Muscle of arm (tissue), 14 donors: ENCODE measurements at places on chromosomes 5 and 9. TPM values are rescaled to one million over a fixed set of nuclear protein-coding genes. Genes with fewer than 3 reads are reported as not detected.

FBLL1 gene
- 0.94 TPM for polyA plus RNA-seq

- DNase-seq = no peak
Measured at GRCh38 chr5:39675676-39676075, 250.9 kb upstream of the DAB2 start.

- DNase-seq = no peak
Measured at GRCh38 chr9:97567182-97567893, 65.8 kb downstream of the TSTD2 start.

DNA sequence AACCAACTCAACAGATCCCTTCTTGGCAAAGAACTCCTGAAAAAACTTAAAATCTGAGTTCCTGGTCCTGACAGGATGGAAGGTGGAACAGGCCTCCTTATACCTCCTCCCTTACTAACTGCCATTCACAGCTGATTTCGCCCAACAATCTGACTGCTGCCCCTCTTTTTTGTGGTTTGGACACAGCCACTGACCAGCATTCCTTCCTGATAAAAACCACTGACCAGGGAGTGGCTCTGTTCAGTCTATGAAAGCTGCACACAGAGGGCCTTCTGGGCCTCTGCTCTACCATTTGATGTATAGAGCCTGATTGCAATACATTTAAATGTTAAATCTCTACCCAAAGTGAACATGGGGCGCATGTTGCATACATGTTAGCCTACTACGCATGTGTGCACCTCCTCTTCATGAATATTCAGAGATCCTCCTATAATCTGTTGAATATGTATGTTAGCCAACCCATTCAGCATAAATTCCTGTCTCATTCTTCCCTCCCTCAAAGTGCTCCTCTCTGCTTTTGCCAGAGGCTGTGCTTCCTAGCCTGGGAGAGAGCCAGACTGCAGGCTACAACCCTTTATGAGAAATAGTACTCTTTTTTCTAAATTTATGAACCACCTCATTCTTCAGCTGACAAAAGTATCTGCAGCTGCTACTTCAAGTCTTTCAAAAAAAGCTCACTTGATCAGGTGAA is 93.7 kb upstream of the MRPS30 start:
- DNase-seq = peak; percentile 3

GRCh38 chr5:64622991-64623390 is 67.3 kb upstream of the SHISAL2B start:
- no peak for DNase-seq

DNA sequence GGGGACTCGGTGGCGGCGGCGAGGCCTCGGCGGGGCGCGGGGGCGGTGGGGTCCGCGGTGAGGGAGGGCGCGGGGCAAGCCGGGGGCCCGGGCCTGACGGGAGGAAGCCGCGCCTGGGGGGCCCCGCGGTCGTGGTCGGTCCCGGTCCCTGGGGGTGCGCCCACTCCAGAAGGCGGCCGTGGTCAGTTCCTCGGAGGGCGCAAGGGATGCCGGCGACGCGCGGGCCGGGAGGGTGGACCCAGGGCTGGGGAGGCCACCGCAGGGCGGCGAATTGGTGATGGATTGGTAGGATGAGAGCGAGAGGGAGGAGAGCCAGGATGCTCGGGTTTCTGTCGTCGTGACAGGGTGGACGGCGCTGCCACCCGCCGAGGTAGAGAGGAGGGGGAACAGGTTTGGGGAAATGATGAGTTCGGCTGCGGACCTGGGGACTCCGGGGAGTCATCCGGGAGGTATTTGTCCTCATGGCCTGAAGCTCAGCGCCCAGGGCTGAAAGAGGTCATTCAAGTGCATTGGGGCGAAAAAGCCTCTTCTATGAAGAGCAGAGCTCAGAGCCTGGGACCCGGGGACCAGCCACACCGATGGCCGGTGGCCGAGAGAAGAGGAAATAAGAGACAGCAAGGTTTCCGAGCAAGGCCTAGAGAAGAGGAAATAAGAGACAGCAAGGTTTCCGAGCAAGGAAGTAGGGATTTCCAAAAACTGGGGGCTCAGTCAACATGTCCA is 557 bp downstream of the GNG10 start:
- DNase-seq = peak; percentile 38

DNA sequence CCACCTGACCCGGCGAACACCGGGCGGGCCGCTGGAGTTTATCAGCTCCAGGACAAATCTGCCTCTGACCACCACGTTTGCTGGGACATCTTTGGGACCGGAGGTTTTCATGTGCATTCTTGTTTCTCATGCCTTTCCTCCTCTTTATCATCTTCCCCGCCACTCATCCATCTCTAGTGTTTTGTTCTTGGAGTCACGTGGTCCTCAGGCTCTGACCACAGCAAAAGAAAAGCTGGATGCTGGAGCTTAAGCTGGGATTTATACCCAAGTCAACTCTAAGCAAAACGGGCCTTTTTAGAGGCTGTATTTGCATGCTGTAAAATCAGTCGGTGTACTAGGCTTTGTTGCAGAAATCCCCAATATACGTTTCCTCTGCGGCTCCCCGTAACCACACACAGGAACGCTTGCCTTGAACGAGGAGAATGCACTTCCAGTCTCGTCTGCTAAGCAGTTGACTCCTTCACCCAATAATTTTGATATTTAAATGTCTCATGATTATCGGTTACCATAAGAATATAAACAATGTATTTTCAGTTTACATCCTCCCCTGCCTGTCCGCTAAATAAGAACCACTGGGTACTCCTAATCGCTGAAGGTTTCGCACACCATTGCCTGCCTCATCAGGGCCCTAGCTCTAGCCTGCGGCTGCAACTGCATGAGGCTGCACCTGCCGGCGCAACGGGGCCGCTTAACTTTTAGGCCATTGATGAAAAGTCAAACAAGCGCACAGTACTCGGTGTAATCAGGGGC is 560 bp upstream of the NDUFS6 start:
- peak; percentile 9 for DNase-seq

ZDHHC11B gene
- polyA plus RNA-seq = 5.3 TPM

ADGRV1 gene
- polyA plus RNA-seq = 0.94 TPM

GRCh38 chr9:99031319-99031718 is 73.6 kb upstream of the TGFBR1 start:
- no peak for DNase-seq

- DNase-seq = no peak
Measured at GRCh38 chr5:97436405-97436804, 253.4 kb upstream of the RIOK2 start.

- DNase-seq = no peak
Measured at GRCh38 chr5:107248066-107248695, 422.6 kb downstream of the EFNA5 start.

DNA sequence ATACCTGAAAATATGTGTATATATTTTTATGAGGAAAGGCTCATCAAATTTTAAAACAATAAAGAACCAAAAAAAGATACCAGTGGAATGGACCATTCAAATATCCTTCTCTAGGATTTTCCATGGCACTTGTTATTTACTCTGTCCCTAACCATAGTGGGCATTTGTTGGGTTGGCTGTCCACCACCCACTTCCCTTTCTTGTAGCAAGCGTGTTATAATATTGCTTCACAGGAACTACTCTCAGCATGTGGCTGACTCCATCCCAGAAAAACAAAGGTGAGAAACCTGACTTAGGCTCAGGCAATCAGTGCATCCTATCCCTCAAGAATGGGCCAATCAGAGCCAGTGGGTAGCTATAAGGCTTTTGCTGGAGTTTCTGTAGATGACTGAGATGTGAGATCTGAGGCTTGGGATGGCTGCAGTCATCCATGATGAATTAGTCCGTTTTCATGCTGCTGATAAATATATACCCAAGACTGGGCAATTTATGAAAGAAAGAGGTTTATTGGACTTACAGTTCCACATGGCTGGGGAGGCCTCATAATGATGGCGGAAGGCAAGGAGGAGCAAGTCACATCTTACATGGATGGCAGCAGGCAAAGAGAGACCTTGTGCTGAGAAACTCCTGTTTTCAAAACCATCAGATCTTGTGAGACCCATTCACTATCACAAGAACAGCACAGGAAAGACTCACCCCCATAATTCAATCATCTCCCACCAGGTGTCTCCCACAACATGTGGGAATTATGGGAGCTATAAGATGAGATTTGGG is 17.2 kb downstream of the C5orf63 start:
- DNase-seq = no peak

GLIPR2 gene
- polyA plus RNA-seq = not detected

DNA sequence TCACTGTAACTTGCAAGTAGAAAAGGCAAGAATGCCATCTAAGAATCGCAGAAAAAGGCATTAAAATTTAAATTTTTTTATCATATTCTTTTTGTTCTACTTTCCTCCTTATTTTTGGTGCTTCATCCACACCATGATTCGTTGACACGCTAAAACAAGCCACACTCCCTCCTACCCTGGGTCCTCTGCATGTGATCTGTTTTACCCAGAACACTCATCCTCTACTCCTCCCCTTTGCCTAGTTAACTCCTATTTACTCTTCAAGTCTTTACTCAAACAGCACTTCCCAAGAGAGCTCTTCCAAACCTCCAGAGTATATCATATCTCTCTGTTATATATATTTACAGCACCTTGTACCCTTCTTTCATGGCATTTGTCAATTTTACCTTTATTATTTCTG is 61.4 kb upstream of the SRP19 start:
- DNase-seq = no peak

- DNase-seq = no peak
Measured at GRCh38 chr5:62208218-62208852, 97.7 kb upstream of the KIF2A start.

GRCh38 chr9:16090907-16091629 is 538.2 kb downstream of the CCDC171 start:
- DNase-seq = no peak

- DNase-seq = no peak
Measured at GRCh38 chr5:157357823-157358222, 91.9 kb downstream of the CYFIP2 start.

WNT8A gene
- polyA plus RNA-seq = not detected

CDC25C gene
- 4.2 TPM for polyA plus RNA-seq

- no peak for DNase-seq
Measured at GRCh38 chr9:113503131-113503541, 39.6 kb downstream of the RGS3 start.

ENTREP1 gene
- polyA plus RNA-seq = 35.4 TPM

DNA sequence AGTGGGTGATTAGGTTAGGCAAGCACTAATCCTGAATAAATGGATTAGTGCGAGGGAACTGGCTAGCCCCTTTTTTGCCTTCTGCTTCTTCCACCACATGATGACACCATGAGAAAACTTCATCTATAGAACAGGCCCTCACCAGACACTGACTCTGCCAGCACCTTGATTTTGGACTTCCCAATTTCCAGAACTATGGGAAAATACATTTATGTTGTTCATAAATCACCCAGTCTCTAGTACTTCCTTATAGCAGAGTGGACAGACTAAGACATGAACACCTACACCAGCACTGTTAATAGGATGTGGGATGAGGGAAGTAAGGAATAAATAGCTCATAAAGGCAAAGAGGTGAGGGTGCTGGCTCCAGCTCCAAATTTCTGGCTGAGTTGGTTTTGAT is 1.4 kb downstream of the ZNF622 start:
- DNase-seq = no peak

ASB6 gene
- polyA plus RNA-seq = 12.0 TPM

DNA sequence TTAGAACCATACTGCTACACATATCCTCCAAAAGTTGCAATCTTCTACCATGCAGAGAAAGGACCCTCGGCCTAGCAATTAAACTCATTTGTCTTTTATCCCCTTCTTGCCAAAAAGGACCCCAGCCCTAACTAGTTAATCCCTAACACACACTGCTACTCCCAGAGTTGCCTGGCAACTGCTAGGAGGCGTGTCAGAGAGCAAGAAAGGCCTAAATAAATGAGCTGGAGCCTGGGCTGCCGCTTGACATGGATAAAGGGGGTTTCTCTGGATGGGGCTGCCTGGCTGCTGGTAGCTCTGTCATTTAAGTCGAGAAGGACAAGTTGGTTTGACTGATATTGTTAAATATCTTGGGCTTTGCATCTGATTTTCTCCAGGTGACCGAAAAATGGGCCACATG is 194.8 kb downstream of the CRB2 start:
- DNase-seq = no peak

- DNase-seq = no peak
Measured at GRCh38 chr5:95398989-95399388, 7.8 kb downstream of the FAM81B start.

DNA sequence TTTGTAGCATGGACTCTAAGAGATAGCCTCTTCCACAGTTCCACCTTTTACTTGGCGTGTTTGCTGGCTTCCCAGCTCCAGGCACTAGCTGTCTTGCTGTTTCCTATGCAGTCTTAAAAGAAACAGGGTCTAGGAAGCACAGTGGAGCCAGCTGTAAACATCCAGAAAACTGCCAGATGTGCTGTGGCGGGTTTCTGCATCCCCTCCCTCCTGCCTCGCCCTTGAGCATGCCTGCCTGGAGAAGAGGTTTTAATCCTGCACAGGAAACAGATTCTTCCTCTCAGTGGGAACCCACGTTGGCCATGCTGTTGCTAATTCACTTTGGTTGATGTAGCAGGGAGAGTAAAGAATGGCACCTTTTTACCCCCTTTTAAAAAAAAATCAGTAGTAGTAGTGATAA is 121.3 kb downstream of the RPS23 start:
- no peak for DNase-seq

IFNK gene
- polyA plus RNA-seq = not detected

BTNL9 gene
- polyA plus RNA-seq = 19.1 TPM

DBH gene
- 1.0 TPM for polyA plus RNA-seq

- DNase-seq = no peak
Measured at GRCh38 chr5:67969176-67969575, 246.4 kb upstream of the PIK3R1 start.

- peak; percentile 66 for DNase-seq
Measured at GRCh38 chr5:111143910-111144309, 51.8 kb downstream of the WDR36 start.

GKAP1 gene
- 12.7 TPM for polyA plus RNA-seq

GRCh38 chr9:107489144-107489673 is 360 bp downstream of the KLF4 start:
- no peak for DNase-seq

TPPP gene
- polyA plus RNA-seq = 6.8 TPM

N4BP3 gene
- 20.9 TPM for polyA plus RNA-seq

TMEM215 gene
- polyA plus RNA-seq = 2.5 TPM

- DNase-seq = no peak
Measured at GRCh38 chr9:129464972-129465833, 155.7 kb downstream of the C9orf50 start.

- no peak for DNase-seq
Measured at GRCh38 chr5:38164776-38165399, 93.5 kb upstream of the EGFLAM start.

GABRA6 gene
- polyA plus RNA-seq = not detected

DNAH5 gene
- 1.8 TPM for polyA plus RNA-seq

SLC45A2 gene
- polyA plus RNA-seq = not detected
